ENCODE measurements at places on chromosomes 6 and 20.

DNA sequence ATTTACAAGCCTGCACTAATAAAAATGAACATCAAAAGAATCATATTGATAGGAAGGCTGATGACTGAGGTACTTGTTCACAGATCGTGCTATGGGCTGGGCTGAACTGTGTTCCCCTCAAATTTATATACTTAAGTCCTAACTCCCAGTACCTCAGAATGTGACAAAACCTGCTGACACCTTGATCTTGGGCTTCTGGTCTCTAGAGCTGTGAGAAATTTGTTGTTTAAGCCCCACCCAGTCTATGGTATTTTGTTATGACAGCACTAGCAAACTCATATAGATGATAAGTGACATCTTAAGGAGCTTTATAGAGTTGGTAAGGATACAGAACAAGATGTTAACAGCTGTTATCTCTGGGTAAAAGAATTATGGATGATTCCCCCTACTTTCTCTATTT is 13.8 kb downstream of the UBE2V1 start:
- no peak for DNase-seq

GRCh38 chr20:52536841-52537400 is 345.3 kb upstream of the ZFP64 start:
- no peak for DNase-seq

- no peak for DNase-seq
Measured at GRCh38 chr6:157030755-157031154, 253.6 kb downstream of the ARID1B start.

GRCh38 chr6:168164462-168165061 is 85.5 kb upstream of the FRMD1 start:
- DNase-seq, result no peak

GRCh38 chr20:4962241-4962855 is 39.0 kb downstream of the SLC23A2 start:
- DNase-seq, result no peak

DNA sequence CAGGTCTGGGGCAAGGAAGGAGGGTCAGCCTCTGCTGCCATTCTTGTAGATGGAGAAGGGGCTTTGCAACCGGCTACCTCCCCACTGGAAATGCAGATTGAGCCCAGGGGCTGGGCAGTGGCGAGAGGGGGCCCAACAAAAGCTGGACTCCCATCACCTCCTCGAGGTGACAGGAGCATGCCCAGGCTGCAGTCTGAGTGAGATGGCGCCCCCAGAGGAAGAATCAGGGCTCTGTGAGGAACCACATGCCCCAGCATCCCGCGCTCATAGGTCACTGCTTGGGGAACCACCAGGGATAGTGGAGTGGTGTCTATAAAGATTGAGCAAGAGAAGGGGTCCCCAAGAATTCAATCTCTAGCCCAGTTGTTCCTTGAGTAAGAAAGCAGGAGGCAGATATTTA is 31.6 kb upstream of the NEDD9 start:
- no peak for DNase-seq

DNA sequence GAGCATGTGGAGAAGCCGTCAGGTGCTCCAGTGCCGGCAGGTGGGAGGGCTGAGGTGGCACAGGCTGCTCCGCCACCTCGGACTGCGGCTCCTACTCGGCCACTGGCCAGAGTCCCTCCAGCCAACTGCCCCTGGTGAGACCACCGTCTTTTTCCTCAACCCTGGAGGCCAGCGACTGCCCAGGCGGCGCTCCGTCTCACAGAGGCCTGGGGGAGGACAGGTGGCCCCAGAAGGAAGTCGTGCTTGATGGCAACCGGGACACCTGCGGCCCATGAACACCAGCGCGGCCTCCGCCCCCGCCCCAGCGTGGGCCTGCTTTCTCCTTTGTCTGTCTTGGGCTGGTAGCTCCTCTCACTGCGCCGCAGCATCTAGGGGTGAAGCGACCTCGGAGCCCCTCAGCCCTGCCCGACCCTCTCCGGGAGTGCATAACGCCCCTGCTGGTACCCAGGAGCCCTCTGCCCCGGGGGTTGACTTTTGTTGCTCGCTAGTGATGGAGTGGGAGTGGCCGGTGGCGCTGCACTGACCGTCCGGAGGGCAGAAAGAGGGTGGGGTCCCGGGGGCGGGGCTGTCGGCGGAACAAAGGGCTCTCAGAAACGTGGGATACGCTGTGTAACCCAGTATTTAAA is 706 bp upstream of the TUBB2B start:
- DNase-seq, result no peak

DNA sequence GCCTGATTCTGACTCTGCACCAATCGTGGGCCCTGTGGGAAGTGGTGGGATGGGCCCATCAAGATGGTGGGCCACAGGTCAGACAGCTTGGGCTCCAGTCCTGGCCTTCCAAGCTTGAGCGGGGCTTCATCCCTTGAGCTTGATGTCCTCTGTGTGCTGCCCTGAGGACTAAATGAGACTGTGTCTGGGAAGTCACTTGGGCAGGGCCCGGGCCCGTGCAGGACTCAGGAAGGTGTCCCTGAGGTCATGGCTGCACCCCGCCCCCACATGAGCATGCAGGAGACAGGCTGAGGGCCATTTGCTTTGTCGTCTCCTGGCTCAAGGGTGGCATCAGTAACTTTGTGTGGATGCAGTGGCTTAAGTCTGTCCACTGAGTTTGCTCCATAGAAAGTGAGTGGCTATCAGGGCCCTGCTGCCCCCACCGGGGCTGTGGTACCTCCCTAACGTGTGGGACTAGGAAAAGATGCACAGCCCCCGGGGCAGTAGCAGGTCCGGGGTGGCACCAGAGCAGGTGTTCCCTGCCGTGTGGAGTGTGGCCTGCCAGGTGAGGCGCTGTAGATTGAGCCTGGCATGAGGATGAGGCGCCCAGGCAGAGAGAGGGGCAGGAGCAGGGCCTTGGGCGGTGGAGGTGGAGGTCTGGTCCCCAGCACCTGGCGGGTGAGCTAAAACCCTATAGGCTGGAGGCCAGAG is 298.6 kb downstream of the TAF4 start:
- no peak for DNase-seq

DNA sequence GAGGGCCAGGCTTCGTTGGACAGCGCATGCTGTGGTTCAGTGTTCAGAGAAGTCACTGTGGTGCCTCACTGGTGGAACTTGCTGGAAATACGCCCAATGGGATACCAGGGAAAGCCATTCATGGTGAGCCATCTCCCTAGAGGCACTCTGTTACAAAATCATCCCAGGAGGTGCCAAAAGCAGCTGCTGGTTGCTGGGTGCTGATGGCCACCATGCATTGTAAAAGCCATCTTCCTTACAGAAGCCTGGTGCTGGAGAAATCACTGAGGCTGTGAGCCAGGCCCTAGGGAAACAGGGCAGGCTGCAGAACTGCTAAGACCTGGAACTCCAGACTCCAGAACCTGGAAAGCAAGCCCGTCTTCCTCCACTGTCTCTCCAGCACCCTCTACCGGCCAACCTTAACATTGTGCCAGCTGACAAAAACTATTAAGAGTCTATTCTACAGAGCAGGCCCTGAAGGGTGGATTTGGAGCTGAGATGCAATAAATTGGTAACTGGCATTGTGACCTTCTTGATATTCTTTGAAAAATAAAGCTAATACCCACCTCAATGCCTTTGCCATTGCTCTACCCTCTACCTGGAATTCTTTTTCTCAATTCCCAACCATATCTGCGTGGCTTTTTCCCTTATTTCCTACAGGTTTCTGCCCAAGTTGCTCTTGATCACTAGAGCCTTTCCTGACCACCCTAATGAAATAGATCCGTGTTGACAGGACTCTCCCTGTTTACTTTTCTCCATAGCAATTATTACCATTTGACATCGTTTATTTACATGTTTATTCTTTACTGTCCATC is 18.5 kb downstream of the SNRPB start:
- peak; percentile 52 for DNase-seq

- no peak for DNase-seq
Measured at GRCh38 chr6:41498968-41499599, 47.1 kb upstream of the FOXP4 start.

- peak; percentile 69 for DNase-seq
Measured at GRCh38 chr6:14286144-14286543, 168.6 kb downstream of the CD83 start.

- DNase-seq, result no peak
Measured at GRCh38 chr6:146917182-146917581, 287.0 kb upstream of the STXBP5 start.

- DNase-seq, result no peak
Measured at GRCh38 chr6:150145830-150146229, 3.0 kb downstream of the PPP1R14C start.

DNA sequence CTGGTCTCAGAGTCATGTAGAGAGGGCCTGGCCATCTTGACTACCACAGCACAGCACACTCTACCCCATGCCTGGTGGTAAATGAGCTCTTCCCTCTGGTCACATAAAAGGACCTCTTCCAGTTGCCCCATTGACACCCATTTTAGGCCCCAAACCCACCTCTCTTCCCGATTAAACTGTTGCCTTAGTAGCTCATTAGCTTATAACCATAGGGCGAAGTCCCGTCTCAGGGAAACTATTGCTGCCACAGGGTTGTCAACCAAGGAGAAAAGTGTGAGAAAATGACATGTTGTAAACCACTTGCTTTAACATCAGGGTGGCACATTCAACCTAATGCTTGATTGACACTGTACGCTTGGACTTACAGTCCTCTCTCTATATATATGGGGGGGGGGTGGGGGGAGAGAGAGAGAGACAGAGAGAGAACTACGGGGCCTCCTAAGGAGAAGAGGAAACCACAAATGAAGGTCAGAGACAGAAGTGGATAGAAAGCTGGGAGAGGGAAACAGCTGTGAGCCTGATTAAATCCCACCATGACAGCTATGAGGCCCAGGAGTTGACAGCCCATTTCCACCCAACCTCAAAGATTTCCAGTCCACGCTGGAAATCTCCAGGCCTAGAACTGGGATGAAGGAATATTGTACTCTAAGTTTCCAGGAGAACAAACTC is 14.9 kb upstream of the BTN1A1 start:
- DNase-seq, result no peak

DNA sequence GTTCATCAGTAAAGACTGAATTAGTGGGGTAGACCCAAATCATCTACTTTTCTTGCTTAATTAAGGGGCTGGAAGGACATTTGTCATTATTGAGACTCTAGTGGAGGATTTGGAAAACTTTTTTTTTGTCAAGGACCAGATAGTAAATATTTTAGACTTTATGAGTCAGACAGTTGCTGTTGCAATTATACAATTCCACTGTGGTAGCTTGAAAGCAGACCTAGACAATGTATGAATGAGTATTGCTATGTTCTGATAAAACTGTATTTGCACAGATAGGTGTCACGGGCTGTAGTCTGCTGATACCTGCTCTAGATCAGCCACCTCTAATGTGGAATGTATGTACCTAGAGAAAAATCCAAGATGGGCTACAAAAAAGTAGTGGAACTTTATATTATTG is 175.0 kb downstream of the CARMIL1 start:
- no peak for DNase-seq

GRCh38 chr6:136895901-136896300 is 26.2 kb upstream of the SLC35D3 start:
- no peak for DNase-seq

DNA sequence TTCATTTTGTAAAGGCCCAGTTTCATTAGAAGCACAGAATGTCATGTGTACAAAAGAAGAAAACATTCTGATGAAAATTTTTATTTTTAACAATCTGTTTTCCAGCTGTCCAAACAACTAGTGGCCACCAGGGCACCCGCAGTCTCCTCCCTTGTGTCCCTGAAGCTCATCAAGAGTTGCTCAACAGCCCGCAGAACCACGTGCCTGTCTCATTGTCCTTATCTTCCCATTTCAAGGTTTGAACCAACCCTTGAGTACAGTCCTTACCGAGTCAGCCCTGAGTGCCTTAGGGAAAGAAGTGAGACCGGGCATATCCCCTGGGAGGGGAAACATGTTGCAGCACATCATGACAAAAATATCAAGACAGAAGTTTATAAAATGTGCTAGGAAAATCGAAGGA is 15.9 kb upstream of the ZNF133 start:
- no peak for DNase-seq

- no peak for DNase-seq
Measured at GRCh38 chr6:3273707-3274521, 15.2 kb downstream of the PSMG4 start.

GRCh38 chr6:139821676-139822223 is 447.3 kb upstream of the CITED2 start:
- no peak for DNase-seq

DNA sequence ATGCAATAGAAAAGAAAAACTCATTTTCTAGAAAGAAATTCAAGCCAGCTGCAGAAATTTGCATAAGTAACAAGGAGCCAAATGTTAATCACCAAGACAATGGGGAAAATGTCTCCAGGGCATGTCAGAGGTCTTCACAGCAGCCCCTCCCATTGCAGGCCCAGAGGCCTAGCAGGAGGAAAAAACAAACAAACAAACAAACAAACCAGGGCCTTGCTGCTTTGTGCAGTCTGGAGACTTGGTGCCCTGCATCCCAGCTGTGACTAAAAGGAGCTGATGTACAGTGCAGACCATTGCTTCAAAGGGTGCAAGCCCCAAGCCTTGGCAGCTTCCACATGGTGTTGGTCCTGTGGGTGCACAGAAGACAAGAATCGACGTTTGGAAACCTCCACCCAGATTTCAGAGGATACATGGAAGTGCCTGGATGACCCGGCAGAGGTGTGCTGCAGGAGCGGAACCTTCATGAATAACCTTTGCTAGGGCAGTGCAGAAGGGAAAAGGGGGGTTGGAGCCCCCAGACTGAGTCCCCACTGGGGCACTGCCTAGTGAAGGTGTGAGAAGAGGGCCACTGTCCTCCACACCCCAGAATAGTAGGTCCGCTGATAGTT is 110.9 kb upstream of the AKAP12 start:
- DNase-seq, result no peak

- no peak for DNase-seq
Measured at GRCh38 chr20:6006603-6006949, 47.3 kb downstream of the LRRN4 start.

DNA sequence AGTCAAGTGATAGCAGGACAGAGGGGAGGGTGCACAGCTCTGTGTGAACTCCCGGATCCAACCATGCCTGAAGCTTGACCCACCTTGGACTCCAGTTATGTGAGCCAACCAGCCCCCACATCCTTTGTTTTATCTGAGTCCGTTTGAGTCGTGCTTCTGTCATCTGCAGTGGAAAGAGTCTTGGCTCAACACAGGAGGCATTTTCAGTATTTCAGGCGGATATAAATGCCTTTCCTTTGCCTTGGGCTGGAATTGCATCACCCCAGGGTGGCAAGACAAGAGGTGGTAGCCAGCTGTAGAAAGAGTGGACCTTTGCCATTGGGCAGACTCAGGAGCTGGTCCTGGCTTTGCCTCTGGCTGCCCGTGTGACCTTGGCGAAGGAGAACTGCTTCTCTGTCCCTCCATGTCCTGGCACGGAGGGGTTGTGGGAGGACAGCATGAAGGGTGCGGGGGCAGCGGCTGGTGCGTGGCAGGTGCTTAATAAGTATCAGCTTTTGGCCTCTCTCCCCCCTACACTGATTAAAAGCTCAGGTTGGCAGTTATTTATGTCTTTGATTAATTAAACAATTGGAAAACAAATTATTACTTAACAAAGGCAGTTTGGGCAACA is 42.6 kb upstream of the APCDD1L start:
- DNase-seq, result peak; percentile 19

DNA sequence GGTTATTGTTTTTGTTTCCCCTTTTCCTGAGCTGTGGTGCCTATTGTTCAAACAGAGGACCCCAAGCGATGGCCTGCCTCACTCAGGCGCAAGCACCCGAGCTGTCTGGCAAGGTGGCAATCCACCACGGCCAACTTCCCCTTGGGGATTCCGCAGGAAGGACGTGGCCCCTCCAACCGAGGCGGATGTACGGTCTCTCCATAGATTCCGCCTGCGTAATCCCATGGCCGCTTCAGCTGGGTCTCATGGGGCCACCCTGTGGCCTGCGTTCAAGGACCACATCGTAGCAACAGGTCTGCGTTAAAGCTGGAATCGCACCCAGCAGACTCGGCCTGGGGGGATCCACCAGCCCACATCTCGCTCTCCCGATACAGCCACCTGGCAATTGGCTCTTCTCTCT is 79.9 kb downstream of the CEBPB start:
- DNase-seq, result no peak

GRCh38 chr6:45109551-45109950 is 218.6 kb upstream of the RUNX2 start:
- DNase-seq, result no peak
